GM10248 (cell line): ENCODE measurements at places on chromosomes 7 and 10.

- DNase-seq, result no peak
These were observed 112.2 kb downstream of the ABCC2 start for GRCh38 chr10:99894613-99895012.

- DNase-seq, result no peak
These were observed 5.6 kb downstream of the MGAM start for GRCh38 chr7:142001163-142001874.

DNA sequence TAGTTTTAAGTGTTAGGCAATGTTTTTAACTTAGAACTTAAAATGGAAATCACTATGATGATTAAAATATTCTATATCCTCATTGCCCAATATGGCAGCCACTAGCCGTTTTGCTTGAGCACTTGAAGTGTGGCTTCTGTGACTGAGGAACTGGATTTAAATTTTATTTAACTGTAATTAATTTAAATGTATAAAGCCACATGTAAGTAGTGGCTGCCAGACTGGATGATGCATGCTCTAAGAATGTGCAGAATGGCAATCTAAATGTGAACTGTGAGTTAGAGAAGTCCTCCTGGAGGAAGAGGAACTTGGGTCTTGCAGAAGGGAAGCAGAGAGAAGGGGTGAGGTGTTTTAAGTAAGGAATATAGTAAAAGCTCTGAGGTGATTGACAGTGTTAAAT, 451.4 kb downstream of the SUGCT start:
- DNase-seq, result no peak

DNA sequence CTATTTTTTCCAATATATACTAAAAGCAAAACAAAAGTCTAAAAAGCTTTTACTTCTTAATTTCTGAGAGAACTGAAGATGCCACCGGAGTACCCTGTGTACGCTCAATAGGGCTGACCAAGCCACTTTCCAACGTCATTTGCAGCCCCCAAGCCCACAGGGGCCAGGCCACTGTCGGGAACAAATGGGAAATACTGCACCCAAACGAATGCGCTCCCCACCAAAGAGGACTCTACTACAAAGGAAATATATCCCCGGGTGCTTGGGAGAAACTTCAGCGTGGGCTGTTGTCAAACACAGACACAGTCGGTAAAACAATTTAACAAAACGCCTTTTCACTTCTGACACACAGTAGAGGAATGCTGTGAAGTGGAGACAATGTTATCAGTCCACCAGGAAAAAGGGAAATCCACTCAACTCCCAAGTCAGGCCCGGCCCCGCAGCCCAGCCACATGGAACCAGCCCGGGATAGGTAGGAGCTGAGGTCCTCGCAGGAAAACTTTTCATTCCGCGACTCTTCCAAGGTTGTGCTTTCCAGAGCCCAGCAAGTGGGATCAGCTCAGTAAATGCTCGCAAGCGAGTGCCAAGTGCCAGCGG, 1.4 kb downstream of the PARD3 start:
- no peak for DNase-seq

DNA sequence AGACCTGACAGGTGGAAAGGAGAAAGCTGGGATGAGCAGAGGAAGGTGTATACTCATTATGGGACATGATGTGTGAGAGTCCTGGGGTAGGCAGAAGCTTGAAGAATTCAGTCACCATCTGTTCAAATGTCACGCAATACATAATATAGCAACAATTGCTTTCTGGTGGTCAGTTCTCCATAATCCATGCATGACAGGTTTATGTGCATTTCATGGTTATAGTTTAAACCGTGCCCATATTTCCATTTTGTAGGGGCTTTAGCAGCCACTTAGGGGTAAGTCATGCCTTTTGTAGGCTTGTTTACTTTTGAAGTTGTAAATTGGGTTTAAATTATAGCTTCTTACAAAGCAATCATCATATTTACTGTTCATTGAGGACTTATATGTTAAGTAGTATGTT, 158.8 kb downstream of the NXPH1 start:
- no peak for DNase-seq

GRCh38 chr10:119189811-119190282, 11.2 kb upstream of the PRDX3 start:
- no peak for DNase-seq

- peak; percentile 30 for DNase-seq
These were observed 101.0 kb downstream of the HERPUD2 start for GRCh38 chr7:35593899-35594298.

DNA sequence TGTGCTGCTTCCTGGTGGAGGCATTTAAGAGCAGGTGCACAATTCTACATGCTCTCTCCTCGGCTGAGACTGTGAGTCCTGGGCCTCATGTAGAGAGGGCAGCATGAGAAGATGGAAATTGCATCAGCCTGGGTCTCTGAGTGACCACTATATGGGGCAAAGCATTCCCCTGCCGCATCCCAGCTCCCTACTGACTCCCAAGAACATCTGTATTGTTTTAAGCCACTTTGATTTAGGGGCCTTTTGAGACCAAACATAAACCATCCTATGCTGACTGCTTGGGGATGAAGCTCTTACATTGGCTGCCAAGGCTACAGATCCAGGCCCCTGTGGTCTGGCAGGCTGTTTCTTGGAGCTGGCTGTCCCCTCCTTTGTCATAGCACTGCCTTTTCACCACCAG, 101.3 kb upstream of the TBX20 start:
- DNase-seq, result no peak

- no peak for DNase-seq
These were observed 154.7 kb upstream of the TMEM106B start for GRCh38 chr7:12056381-12056780.

DNA sequence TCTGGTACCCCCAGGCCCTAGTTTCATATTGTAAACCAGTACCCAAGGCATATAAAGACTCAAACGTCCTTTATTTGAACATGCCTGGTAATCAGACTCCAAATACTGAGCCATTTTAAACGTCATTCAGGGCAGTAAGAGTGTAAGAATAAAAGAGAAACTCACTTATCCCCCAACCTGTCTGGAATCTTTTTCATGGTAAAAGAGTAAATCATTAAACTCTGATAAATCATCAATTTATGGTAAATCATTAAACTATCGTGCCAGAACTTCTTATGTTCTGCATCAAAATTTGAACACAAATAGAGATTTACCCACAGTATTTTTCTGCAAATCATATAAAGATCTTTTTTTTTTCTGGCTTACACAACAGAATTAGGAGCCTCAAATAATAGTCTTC, 734.3 kb upstream of the POT1 start:
- no peak for DNase-seq

GRCh38 chr7:148901178-148901577, 17.1 kb upstream of the EZH2 start:
- DNase-seq, result no peak

GRCh38 chr10:52682766-52683165, 89.8 kb downstream of the MBL2 start:
- no peak for DNase-seq

DNA sequence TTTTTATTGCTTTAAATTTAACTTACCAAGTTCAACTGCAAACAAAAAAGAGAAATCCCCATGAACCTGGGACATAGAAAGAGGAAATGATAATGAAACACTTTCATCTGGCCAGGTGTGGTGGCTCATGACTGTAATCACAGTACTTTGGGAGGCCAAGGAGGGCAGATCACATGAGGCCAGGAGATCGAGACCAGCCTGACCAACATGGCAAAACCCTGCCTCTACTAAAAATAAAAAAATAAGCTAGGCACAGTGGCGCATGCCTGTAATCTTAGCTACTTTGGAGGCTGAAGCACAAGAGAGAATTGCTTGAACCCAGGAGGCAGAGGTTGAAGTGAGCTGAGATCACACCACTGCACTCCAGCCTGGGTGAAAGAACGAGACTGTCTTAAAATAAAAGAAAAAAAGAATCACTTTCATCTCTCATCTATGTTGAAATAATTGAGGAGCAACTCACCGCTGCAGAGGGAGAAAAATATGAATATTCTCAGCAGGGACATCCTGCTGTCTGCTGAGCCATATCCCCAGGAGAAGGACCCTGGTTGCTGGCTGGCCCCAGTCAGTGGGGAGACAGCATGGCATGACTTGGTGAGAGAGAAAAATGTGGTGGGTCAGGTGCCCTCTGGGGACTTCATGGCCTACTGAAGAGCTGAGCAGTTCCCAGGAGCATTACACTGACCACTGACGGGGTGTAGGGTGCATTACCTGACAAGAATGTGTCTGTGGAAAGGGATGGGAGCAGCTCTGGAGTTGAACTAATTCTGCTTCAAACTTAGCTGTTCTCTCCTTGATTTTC, 22.8 kb upstream of the TARP start:
- peak; percentile 35 for DNase-seq
